NCI-H524 (cell line): ENCODE measurements at places on chromosomes 13 and 19.

GRCh38 chr13:113186061-113186900 is 22.2 kb downstream of the PCID2 start:
- DNase-seq = no peak

- no peak for DNase-seq
Observed at GRCh38 chr13:29162638-29163235, 342.6 kb downstream of the MTUS2 start.

DNA sequence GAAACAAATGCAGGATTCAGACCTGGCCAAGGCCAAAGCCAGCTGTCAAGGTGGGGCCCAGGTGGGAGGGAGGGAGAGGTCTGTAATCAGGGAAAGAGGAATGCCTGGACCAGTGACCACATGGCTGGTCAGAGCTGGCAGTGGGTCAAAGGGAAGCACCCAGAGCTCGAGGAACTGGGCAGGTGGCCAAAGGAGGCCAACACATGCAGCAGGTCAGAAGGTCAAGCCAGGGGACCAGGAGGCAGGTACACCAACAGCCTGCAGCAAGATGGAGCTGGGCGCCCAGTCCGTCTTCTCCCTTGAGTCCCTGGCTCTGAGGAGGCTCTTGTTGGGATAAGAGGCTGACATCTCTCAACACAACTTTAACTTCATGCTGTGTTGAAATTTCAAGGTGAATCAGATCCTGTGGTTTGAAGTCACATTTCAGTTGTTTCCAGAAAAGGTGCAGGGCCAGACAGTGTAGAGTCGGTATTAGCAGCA is 17.1 kb downstream of the GPATCH1 start:
- DNase-seq = no peak

GRCh38 chr19:17340302-17340870 is 3.0 kb downstream of the GTPBP3 start:
- DNase-seq = no peak

DNA sequence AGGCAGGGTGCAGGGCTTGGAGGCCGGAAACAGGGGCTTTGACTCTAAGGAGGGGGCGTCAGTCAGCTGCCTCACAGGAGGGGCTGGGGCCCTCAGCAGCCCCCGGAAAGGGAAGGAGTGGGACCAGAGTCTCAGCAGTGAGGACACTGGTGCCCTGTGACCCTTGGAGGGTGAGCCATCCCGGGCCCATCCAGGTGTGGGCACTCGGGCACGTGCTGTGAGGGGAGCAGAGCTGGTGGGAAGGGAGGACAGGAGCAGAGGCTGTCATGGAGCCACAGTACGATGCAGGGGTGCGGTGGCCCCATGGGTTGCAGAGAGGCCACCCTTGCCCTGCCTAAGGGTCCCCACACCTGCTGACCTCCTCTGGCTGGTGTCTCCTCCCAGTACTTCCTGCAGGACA is 19.1 kb upstream of the ZNF544 start:
- DNase-seq = no peak

- no peak for DNase-seq
Observed at GRCh38 chr13:113554333-113554700, 30.2 kb upstream of the TFDP1 start.

GRCh38 chr13:66210677-66211076 is 1019.5 kb downstream of the PCDH9 start:
- DNase-seq = no peak

DNA sequence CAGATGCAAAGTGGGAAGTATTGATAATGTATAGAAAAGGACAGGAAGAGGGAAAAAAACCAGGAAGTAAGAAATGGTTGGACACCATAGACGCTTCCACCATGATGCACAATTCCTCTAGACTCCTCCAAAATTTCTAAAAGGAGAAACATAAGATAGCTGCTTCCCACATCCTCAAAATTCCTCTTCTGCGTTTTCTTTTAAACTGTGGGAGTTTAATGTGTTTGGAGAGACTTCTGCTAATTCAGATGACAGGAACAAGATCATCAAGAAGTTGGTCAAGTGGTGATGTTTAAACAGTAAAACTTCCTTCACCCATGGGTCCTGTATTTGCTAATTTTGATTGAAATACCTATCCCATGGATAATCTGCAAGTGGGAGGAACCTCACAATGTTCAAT is 130.2 kb downstream of the IRS2 start:
- DNase-seq = no peak

DNA sequence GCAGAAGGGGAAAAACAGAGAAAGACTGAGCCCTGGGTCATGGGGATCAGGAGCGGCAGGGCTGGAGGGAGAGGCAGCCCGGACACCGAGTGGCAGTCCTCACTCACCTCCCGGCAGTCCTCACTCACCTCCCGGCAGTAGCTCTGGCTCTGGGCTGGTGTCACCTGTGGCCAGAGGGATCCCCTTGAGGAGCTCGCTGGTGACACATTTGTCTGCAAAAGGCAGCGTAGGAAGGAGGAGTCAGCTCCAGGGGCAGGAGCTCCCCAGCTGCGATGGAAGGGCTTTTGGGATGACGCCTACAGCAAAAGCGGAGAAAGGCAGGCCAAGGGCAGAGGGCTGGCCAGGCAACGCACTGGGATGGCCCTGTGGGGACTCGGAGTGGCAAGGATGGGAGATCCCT is 739 bp downstream of the EIF3G start:
- no peak for DNase-seq

DNA sequence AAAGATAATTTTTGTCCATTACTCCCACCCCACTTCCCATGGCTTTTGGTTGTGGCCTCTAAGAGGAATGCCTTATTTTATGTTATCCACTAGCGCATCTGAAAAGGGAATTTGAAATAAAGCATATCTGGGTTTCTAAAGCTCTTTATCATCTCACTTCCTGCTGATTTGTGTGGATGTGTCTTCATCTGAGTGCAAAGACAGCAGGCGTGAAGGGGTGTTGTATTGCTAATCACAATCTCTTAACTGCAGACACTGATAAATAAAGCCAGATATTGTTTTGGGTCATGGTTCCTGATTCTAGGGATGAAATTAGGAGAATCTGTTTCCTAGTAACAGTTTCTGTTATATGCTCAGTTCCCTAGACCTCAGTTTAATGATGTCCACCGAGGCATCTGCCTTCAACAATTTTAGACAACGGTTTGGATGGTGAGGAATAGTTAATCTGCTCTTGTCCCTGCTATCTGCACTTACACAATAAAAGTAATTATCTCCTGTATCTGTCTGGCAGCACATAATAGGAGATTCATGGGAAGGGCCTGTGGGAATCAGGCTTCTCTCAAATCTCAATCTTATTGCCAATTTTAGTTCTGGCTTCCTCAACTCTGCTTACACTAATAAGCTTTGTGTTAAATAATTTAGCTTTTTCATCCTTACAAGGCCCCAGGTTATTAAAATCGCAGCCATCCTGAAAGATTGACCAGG is 517.9 kb upstream of the ATXN8OS start:
- no peak for DNase-seq

DNA sequence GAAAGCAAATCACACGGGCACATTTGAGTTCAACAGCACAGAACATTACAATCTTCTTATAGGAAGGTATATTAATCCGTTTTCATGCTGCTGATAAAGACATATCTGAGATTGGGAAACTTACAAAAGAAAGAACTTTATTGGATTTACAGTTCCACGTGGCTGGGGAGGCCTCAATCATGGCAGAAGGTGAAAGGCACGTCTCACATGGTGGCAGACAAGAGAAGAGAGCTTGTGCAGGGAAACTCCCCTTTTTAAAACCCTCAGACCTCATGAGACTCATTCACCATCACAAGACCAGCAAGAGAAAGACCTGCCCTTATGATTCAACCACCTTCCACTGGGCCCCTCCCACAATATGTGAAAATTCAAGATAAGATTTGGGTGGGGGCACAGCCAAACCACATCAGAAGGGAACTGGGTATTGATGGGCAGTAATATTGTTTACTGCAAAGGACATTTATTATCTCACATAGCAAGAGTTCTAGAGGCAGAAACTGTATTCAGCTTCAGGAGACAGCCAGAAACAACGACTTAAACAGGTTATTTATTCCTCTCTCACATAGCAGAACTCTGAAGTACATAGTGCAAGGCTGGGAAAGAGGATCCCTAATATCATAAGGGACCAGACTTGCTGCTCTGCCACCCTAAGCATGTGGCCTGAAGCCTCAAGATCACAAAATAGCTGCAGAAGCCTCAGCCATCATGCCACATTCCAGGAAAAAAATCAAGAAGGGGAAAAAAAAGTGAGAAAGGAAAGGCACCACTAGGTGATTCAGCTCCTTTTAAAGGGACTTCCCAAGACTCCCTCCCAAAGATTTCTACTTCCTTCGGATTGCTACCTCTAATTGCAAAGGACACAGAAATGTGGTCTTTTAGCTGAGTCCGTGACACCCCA is 23.1 kb downstream of the FXYD5 start:
- DNase-seq = no peak

DNA sequence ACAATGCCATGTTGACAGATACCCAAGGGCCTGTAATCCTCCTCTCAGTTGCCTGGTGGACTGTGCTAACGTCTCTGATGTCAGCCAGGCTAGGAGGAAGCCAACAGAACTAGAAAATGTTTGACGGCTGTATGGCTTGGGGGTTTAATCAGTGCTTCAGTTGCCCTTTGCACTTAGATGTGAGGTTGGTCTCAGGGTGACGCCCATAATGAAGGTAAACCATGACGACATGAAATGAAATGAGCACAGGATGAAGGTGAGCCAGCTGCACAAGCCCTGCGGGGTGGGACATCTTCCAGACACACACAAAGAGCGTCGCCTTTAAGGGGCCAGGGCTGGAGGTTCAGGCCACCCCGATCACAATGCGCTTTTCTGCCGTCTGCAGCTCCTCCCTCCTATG is 127.2 kb downstream of the CRYL1 start:
- no peak for DNase-seq

- no peak for DNase-seq
Observed at GRCh38 chr13:33752597-33752996, 65.4 kb upstream of the RFC3 start.

DNA sequence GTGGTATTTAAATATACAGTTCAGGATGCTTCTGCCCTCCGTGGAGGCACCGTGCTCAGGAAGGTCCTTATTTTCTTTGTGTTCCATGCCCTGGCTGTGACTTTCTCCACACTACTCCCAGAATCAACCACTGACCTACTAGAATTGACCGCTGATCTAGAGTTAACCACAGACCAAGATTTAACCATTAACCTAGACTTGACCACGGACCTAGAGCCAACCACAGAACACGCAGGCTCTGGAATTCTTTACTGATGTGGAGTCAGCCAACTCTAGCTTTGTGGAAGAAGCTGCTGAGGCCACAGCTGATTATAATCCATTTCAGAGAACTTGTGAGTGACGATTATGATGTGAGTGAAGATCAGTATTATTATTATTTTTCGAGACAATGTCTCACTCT is 18.0 kb downstream of the GTF2F2 start:
- DNase-seq = no peak
